ENCODE measurements at places on chromosomes 1 and 21.

- DNase-seq = no peak
Observed at GRCh38 chr1:88800382-88801051, 90.8 kb downstream of the GTF2B start.

GRCh38 chr1:46764402-46764801 is 34.4 kb upstream of the CYP4B1 start:
- DNase-seq = no peak

DNA sequence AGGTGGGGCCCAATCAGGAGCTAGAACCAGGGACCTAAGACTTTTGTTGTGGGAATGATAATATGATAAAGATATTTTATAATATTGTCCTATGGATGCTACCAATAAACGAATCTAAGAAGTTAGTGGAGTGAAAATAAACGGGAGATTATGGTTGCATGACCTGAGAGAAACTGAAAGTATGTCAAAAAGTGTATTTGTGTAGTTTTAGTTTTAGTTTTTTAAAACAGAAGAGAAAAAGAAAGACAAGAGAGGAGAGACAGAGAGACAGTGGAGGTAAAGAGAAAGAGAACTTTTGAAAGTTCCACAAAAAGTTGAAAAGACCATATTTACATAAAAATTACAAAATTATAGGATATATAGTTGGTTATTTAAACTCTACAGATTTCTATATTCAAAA is 64.1 kb upstream of the TMPRSS15 start:
- DNase-seq = no peak

DNA sequence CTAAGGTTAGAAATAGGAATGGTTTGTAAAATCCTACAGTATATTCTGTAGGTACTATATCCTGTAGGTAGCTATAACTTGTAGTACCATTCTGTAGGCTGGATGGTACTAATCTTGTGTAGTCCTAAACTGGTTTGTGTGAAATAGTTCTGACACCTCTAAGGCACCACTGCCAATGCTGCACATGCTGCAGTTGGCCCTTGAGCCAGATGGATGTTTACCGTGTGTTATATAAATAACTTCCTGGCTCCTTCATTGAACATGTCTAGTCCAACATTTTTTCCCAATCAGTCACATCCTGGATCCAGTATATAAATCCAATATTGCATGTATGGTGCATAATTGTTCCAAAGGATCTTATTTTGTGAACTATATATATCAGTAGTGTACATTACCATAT is 89.5 kb upstream of the GNG4 start:
- no peak for DNase-seq

DNA sequence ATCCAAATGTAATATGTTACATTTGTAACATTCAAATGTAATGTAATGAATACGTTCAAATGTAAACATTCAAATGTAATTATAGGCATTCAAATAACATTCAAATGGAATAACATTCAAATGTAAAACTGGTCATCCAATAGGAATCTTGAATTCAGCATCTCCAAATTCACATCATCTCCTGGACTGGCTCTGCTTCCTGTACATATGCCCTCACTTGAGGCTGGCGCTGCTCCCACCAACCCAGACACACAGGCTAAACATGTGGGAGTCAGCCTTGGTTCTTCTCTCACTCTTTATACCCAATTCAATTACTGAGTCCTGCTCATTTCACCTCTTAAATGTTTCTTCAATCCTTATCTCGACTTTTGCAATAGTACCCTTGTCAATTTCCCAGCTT is 6.9 kb downstream of the EBNA1BP2 start:
- DNase-seq = no peak

DNA sequence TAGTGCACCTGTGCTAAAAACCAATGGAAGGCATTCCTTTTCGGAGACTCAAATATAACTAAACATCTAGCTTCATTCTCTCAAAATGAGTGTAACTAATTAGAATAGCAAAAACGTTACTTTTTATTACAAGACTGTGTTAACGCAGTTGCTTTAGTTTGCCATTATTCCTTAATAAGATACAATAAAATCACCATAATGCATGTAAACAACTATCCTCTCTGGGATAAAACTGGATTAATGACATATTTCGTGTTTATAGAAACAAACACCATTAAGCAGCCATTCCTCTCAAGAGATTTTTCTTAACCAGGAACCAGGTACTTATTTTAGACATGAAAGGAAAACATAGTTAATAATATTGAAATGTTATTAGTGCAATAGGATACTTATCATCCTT is 512.8 kb upstream of the B3GALT2 start:
- no peak for DNase-seq

DNA sequence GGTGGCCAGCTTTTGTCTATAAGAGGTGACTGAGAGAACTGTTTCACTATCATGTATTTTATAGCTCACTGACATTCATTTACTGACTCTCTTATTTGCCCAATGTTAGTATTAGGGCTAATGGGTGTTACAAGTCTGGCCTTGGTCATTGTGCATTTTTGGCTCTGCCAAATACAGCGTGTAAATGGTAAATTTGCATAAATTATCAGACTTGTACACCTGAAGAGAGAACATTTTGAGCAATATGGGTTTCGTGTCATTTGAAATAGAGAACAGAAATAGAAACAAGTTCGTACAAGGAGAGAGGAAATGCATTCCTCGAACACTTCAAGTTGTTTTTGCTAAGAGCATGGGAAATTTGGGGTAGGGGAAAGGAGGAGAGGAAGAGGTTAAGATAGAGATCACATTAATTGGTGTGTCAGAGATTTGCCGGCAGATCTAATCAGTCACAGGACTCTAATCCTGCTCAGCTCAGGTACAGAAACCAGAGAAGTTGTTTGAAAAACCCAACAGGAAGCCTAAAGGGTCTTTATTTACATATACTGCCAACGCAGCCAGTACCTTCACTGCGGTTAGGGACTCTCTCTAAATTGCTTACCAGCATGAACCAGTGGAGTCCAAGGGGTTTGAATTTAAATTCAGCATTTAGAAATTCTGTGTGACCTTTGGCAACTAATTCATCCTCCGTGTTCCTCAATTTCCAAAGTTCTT is 261.5 kb downstream of the GPATCH2 start:
- DNase-seq = no peak

DNA sequence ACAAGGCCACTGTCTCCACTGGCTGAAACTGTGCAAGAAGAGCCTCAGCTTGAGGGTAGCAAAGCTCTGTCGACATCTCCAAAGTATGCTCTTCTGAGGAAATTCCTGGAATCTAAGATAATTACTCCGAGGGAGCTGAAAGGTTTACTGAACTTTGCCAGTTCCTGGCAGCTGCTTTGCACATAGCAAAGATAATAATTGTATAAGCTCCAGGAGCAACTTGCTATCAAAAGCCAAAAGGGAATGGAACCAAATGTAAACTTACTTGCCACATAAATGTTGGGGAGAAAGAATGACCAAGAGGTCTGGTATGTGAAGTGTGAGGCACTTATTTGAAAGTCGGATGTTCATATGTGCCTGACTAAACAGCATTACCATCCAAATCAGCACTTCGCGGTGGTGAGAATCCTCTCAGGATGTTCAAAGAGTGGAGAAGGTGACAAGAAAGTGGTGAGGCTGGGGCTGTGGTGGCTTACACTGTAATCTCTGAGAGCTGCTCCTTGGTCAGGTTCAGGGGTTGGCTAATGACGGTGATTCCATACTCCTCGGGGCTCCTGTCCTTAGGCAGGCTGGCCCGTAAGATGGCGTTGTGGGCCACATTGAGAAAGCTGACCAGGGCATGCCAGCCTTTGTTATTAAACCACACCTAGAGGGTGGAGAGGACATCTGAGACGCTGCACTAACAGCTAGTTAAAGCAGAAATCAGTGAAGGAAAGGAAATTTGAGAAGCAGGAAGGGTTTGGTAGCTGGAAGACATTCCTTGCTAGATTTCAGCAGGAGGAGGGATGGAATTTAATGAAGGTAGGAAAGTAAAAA is 100.0 kb downstream of the ABCA4 start:
- no peak for DNase-seq

DNA sequence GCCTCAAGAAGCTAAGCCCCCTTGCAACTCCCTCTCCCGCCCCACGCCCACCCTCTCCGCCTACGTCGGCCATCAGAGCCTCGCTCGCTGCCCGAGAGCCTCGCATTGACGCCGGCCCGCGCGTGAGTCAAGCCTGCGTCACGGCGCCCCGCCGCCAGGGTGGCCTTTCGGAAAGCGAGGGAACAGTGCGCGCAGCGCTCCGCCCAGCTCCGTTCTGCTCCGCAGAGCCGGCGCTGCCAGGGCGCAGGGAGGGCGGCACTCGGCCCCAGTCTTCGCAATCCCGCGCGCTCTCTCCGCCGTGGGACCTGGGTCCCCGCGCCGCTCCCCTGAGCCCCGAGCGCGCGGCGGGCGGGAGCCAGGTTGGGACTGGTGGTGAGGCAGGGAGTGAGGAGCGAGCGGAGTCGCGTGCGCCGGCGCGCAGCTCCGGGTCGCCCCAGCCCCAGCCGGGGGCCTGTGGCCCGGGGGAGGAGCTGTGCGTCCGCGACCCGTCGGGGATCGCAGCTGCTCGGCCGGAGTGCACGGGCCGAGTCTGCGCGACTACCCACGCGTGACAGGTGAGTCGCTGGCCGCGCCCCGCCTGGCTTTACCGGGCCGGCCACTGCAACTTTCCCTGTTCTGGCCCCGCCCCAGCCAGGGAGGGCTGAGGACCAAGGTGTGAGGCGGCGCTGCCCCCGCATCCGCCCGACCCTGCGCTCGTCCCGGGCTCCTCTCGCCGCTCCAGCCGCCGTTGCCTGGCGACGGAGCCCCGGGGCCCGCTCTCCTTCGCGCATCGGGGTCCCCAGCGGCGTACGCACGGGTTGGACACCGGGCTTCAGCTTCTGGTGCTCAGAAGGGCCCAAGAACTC is at the start of gene SLC6A17:
Gene SLC6A17 (plus strand): TSS at position 165 of the 845 bp plus-strand sequence. CDS start 16,436 bp downstream, outside the sequence.
- peak; percentile 31 for DNase-seq

- peak; percentile 46 for DNase-seq
Observed at GRCh38 chr1:226034482-226034881, 28.0 kb upstream of the H3-3A start.

- DNase-seq = peak; percentile 46
Observed at GRCh38 chr1:4700801-4701200, 46.4 kb downstream of the AJAP1 start.

DNA sequence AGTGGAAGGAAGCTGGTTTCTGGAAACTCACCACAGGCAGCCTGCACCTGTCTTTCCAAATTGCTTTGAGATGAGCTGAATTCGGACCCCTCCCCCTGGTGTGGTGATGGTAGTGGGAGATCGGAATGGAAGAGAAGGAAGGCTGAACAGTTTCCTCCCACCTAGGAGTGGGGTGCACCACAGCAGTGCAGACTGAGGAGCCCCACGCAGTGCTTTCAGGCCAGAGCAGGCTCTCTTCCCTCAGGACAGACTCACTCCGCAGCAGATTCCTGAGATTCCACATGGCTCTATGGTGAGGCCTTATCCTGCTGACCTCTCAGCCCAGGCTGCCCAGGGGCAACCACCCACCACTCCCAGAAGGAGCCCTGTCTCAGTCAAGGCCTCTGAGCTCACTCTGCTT is 80.9 kb downstream of the ATP1A1 start:
- DNase-seq = no peak

- no peak for DNase-seq
Observed at GRCh38 chr1:215094381-215094780, 11.8 kb downstream of the KCNK2 start.

DNA sequence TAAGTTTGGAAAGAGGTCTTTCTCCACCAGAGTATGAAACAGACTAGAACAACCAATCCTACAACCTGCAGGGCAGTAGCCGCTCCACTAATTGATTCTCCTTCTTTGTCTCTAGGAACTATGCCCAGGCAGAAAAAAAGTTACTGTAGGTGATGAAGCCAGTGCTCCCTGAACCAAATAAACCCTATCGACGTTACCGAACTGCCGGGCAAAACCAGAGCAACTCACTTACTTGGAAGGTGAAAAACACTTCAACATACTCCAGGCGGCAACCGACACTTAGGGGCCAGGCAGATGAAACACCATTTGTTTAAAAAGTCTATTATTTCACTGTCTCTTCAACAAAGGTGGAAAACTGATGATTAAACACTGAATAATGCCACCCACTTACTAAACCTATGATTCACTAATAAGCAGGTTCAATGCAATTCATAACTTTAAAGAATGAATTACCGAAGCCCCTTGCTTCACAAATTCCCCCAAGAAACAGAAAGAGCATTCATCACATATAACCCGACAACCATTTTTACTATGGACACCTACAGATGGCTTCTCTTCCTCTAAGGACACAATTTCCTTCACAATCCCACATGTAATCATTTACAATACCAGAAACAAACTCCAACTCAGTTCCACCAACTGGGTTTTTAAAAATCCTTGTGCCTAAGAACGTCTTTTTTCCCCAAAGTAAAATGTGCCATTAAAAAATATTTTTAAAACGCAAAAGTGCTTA is 1.6 kb downstream of the NRIP1 start:
- no peak for DNase-seq

- no peak for DNase-seq
Observed at GRCh38 chr1:86965827-86966182, 51.4 kb downstream of the HS2ST1 start.

DNA sequence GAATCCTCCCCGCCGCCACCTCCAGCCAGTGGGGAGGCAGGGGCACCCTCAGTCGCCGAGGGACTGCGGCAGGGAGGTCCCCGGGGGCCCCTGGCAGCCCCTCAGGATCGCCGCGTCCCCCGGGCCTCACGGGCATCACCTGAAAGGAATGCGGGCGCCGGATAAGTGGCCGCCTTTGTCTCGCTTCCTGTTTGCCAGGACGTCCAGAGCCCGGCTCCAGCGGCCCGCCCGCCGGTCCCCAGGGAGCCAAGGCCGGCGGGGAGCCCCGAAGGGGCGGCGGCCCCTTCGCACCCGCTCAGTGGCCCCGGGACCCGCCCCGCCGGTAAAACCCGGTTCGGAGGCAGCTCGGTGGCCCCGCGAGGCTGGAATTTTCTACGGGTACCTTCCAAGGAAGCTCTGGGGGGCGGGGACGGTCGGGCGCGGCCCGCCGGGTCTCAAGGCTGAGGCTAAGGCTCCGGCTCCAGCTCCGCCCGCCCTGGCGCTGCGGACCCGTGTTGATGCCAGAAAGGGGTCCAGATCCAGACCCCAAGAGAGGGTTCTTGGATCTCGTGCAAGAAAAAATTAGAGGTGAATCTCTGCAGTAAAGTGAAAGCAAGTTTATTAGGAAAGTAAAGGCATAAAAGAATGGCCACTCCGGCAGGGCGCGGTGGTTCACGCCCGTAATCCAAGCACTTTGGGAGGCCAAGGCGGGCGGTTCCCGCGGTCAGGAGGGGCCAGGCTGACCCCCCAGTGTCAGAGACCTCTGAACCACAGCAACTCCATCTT is 12.6 kb downstream of the TINAGL1 start:
- no peak for DNase-seq

DNA sequence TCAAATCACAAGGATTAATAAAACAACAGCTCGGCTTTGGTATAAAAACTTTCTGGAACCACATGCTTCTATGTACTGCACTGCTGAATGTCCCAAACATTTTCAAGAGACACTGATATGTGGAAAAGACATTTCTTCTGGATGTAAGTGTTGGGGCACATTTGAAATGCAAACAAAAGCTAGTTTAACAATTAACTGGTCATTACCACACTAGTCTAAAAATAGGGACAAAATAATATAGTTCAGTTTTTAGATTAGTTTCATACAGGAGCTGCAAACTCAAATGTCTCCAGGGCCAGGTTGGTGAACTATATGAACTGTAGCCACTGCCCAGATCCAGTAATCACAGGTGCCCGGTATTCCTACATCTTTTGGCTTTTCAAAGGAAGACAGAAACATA is 3.2 kb downstream of the IL23R start:
- no peak for DNase-seq
